ENCODE measurements at places on chromosomes 12 and 14.

DNA sequence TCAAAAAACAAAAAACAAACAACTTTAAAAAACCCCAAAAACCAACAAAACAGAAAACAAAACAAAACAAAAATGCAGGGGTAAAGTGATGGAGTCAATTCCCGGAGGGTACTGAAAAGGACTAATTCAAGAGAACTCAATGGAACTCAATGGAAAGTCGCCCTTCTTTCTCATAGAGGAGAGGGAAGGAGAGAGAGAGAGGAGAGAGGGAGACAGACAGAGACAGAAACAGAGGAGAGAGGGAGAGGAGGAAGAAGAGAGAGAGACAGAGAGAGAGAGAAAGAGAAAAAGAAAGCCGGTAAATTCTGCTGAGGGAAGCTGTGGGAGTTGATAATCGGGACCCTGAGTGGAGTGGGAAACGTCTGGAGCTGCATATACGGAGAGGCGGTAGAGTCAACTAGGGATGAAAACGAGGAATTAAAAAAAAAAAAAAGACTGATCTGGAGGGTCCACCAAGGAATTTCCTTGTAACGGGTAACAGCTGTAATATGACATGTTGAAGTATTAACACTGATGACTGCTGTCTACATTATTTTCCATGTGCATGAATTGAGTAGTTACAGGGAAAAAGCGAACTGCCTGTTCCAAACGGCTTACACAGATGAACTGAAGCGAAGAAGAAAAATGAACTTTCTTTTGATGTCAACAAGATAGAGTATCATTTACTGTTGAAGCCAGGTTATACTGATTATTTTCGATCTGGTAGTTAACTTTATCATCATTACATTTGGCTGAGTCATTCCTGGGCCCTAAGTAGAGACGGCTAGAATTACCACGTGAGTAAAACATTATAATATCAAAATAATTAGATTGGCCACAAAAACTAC is 934 bp upstream of the ZC2HC1C start:
- no peak for DNase-seq

GRCh38 chr12:3658327-3659163 is 94.4 kb downstream of the CRACR2A start:
- DNase-seq: no peak

GRCh38 chr12:115203701-115204100 is 519.7 kb upstream of the TBX3 start:
- no peak for DNase-seq

DNA sequence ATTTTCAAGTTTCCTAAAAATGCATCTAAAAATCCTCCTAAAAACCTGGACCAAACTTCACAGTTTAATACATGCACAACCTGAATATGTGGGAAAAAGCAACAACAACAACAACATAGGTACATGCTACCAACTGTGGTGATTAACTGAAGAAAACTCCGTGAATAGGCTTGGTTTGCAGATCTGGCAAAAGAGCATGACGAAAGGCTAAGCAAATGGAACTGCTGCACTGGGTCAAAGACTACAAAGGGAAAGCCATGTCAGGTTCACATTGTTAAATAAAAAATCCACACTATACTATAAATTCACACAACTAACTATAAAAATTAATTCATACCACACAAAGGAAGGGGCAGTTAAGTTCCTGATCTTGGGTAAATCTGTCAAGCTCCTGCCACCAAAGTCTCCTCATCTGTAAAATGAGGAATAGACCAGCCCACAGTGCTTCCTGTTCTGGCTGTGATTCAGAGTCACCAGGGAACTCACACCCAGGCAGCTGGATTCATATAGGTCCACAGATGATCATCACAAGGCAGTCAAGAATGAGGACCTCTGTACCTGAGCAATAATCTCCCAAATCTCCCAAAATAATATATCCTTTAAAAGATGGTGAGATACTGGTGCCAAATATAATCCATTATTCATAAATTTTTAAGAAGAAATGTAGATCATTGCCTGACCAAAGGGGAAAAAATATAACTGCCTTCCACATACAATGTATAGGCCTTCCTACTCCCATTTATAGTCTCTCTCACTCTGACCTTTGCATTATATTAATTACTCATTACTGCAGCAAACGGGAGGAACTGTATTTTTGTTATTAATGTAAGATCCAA is 7.0 kb downstream of the CORO1C start:
- no peak for DNase-seq

GRCh38 chr12:66163289-66163688 is 6.5 kb downstream of the TMBIM4 start:
- no peak for DNase-seq

DNA sequence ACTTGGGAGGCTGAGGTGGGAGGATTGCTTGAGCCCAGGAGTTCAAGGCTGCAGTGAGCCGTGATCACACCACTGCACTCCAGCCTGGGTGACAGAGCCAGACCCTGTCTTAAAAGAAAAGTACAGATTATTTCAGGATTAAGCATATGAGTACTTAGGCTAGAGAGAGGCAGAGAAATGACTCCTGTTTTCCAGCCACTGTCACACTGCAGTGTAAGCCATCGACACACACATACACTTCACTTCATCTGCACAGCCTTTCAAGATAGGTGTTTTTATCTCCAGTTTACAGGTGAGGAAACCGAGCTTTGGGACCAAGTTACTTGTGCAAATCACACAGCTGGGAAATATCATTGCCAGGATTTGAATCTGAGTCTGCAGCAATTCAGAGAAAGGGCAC is 77.2 kb downstream of the ETV6 start:
- DNase-seq: no peak

- no peak for DNase-seq
These were observed 342.9 kb downstream of the PAWR start for GRCh38 chr12:79347866-79348265.

GRCh38 chr14:58587271-58587670 is 50.5 kb upstream of the DACT1 start:
- DNase-seq: no peak

GRCh38 chr12:28711421-28711820 is 437.7 kb upstream of the FAR2 start:
- no peak for DNase-seq

DNA sequence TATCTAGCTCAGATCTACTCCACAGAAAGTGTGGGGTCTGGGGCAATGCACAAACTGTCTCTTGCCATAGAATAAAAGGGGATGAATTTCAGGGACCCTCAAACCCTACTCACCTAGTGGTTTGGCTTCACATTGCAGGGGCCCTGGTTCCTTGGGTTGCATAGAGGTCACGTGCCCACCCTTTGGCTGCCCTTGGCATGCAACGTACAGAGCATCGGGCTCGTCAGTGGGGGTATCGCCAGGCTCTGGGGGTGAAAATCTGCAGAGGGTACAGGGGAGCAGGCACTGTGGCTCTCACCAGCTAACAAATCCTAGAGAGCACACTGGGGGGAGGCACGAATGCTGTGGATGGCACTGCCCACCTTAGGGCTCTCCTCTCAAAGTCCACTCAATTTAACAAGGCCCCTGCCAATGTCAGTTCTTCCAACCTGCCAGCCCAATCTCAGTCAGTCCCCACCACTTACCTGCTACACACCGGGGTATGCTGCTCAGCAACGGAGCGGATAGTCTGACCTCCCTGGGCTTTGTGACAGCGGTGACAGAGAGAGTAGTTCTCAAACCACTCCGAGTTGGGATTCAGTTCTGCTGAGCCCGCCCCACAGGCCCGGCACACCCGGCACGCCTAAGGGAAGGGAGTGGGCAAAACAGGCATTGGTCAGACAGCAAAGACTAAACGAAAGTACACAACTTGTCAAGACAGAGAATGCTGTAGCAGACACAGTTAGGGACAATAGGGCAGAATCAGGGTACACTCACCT is 8.0 kb downstream of the KMT2D start:
- DNase-seq: no peak

DNA sequence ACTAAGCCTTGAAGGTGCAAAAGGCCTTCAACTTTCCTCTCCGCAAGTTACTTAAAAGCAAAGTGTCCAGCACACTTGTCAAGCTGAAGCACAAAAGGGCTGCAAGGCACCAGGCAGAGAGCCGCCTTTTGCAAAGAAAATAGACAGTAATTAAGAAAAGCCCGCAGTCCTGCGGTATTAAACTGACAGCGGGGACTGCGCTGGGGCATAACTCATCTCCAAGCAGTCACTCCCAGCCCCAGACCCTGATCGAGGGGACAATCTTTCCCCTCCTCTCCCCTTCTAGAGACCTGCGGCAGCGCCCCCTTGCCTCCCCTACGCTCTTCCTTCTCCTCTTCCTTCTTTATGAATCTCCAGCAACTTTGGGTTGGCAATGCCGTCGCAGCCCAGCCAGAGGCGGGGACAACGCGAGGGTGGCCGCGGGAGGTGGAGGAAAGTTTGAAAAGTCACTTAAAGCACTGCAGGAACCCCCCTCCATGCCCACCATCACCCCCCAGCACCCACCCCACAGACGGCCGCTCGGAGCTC is 200.9 kb upstream of the CAND1 start:
- no peak for DNase-seq

- DNase-seq: no peak
These were observed 7.1 kb downstream of the LTBR start for GRCh38 chr12:6391013-6391412.

DNA sequence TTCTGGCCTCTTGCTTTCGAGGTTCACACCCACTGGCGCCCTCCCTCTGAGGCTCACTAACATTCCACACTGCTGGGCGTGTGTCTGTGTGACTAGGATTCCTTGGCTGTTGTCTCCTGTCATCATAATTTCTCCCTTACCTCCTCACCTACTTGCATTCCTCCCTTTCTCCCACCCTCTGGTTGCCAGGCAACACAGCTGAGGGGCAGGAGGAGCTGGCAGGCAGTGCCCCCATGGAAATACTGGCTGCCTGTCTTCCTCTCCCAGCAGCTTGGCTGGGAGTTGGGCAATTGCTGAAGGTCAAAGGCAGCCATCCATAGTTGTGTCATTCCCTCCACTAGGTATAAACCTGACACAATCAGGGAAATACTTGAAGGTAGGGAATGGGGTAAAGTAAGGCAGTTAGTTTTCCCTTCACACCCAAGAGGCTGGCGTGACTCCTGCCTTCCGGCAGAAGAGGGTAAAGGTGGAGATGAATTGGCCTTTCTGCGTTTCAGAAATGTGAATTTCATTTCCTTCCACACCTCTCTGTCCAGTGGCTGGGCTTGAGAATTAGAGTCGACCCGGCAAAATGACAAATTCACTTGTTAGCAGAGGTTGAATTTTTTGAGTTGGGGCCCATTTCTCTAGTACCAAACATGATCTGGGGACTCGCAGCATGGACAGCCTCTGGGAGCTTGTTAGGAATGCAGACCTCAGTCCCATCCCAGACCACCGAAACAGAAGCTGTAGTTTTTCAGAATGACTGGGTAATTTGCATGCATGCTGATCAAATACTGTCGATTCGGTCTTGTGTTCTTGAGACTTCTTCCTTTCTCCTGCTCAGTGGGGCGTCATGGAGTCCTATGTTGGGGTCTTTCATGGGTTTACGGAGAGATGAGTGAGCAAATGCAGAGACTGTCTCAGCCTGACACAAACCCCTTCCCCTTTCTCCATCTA is 24.3 kb upstream of the EMP1 start:
- no peak for DNase-seq

GRCh38 chr12:40986001-40986400 is 202.1 kb upstream of the PDZRN4 start:
- no peak for DNase-seq

- peak; percentile 51 for DNase-seq
These were observed 62.2 kb downstream of the RFX4 start for GRCh38 chr12:106645074-106645421.

DNA sequence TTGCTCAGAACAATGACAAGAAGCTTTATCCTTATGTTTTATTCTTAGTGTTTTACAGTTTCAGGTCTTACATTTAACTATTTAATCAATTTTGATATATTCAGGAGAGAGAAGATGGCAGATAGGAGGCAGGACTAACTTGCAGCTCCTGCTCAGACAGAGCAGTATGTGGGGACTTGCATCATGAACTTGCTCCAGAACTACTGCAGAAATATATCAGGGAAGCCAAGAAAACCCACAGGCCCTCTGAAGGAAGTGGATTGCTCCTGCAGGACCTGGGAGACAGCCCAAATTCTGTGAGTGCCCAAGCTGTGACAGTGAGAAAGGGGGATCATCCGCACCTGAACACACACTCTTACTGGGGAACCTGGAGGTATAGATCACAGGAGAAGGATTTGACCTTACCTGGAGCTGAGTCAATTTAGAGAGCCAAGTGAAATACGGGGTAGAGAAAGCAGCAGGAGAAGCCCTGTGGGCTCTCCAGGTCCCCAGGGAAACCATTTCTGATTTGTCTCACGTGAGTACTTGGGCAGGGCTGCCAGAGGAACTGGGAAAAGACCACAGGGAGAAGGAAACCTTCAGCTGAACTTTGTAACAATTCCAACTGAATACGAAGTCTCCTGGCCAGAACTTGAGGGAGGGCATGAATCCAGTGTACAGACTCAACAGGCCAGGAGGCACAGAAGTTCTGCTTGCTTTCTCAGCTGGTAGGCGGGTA is 28.9 kb upstream of the TSPAN8 start:
- no peak for DNase-seq

GRCh38 chr12:65756956-65757511 is 67.2 kb upstream of the HMGA2 start:
- DNase-seq: no peak

DNA sequence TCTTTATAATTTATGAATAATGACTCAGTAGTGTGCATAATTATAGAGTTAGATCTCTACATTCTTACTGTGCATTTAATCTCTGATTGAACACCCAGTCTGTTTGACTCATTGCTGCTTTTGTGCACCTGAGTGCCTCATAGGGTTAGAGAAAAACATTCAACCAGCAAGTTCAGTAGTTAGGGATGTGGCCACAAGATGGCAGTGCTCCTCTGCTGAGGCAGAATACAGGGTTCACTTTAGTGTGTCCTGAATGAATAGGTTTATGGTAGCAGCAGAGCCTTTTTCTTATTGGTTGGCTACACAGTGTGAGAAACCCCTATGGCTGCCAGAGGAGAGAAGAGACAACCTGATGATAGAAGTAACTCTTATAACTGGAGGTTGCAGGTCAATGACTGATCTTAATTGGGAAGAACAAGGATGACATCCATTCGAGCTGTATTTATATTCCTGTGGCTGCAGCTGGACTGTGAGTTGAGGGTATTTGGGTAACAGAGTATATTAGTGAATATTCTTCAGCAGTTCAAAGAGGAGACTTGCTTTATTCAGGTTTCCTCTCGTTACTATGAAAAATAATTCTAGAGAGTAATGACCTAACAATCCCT is 194.9 kb upstream of the OR4E1 start:
- peak; percentile 8 for DNase-seq

- DNase-seq: no peak
These were observed 16.0 kb upstream of the CMKLR1 start for GRCh38 chr12:108355069-108355468.

DNA sequence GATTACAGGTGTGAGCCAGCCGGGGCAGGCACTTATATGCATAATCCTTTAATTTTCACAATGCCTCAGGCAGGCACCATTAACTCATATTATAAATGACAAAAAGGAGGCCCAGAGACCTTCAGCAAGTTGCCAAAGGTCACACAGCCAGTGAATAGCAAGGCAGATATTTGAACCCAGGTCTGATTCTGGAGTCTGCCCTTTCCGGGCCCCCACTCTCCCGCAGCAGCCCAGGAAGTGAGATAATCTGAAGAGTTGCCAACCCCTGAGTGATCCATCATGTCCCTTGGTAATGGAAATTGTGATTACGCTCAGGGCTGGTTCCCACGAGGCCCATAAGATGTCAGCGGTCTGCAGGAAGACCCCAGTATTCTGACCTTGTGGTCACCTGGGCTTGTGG is 95.3 kb upstream of the MED13L start:
- DNase-seq: no peak

Data from frontal cortex (tissue), 4 donors.